ENCODE measurements at places on chromosomes 12 and 14.

- DNase-seq = no peak
Observed at GRCh38 chr12:54337280-54337842, 12.4 kb downstream of the COPZ1 start.

- DNase-seq = no peak
Observed at GRCh38 chr14:102088012-102088792, 1.4 kb upstream of the HSP90AA1 start.

GRCh38 chr12:81465876-81466275, 293.3 kb downstream of the PPFIA2 start:
- no peak for DNase-seq

GRCh38 chr12:86349196-86349595, 93.0 kb upstream of the MGAT4C start:
- no peak for DNase-seq

DNA sequence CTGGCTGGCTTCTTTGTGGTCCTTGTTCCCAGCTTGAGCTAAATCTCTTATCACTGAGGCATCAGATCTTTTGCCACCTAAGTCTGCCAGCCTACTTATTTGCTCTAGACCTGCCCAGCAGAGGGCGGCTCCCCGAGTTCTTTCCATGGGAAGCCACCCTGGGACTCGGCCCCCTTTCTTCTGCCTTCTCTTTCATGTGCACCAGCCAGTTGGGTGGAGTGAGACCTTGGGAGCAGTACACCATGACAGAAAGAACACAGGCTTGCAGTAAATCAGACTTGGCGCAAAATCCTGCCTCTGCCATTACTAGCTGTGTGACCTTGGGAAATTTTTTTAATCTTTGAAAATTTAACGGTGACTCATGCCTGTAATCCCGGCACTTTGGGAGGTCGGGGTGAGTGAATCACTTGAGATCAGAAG, 7.4 kb downstream of the SMAGP start:
- no peak for DNase-seq

- no peak for DNase-seq
Observed at GRCh38 chr12:116619246-116619645, 60.1 kb downstream of the MAP1LC3B2 start.

DNA sequence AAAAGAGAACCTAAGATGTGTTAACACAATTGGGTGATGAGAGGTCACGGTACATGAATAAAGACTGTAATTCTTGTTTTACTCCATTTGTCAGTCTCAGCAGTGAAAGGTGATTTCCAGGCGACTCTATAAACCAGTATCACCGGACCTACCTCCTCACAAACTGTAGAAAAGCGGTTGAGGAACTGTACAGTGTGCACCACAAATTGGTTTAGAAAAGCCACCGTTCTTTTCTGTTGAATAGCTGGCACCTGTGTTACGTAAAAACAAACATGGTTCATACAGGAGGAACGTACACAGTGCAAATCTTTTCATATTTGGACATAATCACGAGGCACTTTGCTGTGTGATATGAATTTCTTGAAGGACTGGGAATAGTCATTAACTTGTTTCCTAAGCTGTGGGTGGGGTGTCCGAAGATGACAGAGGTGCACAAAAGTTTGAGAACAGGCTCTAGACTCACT, 663 bp downstream of the WASHC3 start:
- no peak for DNase-seq

DNA sequence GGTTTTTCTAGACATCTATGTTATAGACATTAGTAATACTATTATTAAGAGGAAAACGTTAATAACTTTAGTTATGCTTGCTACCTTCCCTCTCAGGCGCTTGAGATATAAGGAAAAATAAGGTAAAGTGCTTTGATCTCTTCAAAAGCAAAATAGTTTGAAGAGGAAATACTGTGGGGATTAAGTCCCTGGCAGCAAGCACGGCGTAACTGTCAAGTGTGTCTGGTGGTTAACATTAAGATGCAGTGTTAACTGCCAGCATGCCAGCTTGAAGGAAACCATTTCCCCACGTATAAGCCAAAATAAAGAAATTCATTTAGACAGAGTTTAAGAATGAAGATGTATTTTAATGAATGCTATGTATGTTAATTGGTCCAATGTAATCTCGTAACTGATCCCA, 31.8 kb downstream of the PELI2 start:
- no peak for DNase-seq

- DNase-seq = no peak
Observed at GRCh38 chr14:67508956-67509355, 20.4 kb upstream of the TMEM229B start.

GRCh38 chr12:131367983-131368667, 342.8 kb upstream of the SFSWAP start:
- no peak for DNase-seq

DNA sequence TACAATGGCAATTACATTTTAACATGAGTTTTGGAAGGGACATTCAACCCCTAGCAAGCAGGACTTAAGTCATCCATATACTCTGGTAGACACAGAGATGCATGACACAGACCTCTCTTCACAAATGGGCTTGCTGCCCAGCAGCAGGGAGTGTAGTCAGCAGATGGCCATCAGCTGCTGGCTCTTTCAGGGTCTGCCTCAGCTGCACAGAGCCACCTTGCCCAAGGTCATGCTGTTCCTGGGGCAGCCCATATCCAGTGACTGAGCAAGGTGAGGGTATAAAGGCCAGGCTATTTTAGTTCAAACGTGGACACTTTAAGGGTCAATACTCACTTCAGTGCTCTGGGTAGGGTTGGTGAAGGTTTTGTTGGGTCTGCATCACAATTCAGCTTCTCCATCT, 58.3 kb upstream of the JDP2 start:
- DNase-seq = peak; percentile 62

- DNase-seq = no peak
Observed at GRCh38 chr12:128789356-128789929, 34.3 kb downstream of the SLC15A4 start.

GRCh38 chr12:122834921-122835749, at the start of gene HIP1R:
HIP1R (plus strand) TSS chr12:122835457; CDS start chr12:122835551, 94 bp downstream.
- no peak for DNase-seq

DNA sequence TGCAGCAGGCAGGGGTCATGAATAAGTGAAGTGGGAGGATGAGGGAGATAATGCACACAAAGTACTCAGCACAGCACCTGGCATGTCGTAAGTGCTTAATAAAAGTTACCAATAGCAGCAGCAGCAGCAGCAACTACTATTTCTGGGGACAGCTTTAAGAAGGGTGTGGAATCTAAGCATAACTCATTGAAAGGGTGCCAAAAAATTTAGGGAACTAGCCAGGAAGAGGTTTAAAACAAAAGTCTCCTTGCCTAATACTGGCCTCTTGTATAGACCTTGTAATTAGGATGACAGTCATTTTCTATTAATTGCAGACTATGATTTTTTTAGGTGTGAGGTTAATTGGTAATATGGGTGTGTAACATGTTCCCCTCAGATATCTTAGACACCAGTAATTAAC, 179.9 kb downstream of the PTPN11 start:
- no peak for DNase-seq

GRCh38 chr14:69344171-69344570, 53.9 kb downstream of the ERH start:
- no peak for DNase-seq

DNA sequence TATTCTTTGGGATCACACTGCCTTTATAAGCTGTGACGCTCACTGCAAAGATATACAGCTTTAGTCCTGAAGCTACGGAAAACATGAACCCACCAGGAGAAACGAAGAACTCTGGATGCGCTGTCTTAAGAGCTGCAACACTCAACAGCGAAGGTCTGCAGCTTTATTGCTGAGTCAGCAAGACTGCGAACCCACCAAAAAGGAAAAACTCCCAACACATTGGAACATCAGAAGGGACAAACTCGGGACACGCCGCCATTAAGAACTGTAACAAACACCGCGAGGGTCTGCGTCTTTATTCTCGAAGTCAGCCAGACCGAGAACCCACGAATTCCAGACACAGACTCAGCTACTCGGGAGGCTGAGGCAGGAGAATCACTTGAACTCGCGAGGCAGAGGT, 9.2 kb upstream of the VWF start:
- DNase-seq = no peak

DNA sequence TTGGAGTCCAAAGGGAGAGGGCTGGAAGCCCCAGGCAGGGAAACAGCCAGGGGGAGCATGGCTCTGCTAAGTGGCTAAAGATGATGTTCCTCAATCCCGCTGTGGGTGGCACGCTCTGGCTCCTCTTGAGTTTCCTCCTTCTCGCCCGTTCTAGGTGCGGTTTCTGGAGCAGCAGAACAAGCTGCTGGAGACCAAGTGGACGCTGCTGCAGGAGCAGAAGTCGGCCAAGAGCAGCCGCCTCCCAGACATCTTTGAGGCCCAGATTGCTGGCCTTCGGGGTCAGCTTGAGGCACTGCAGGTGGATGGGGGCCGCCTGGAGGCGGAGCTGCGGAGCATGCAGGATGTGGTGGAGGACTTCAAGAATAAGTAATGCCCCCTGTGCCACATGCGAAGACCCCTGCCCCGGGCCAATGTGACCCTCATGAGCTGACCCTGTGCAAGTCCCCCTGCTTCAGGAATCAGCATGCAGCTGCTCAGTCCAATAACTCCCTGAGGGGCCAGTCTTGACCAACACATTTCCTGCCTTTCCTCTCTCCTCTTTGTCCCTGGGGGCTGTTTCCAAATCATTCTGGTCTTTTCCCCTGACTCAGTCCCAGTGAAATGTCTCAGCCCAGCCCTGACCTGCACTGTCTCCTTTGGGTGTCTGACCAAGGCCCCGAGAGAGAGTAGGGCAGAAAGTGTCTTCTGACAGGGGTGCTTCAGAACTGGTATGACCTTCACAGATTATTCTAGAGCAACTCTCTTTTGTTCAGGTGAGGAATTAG, 2.1 kb downstream of the KRT7 start:
- DNase-seq = no peak

DNA sequence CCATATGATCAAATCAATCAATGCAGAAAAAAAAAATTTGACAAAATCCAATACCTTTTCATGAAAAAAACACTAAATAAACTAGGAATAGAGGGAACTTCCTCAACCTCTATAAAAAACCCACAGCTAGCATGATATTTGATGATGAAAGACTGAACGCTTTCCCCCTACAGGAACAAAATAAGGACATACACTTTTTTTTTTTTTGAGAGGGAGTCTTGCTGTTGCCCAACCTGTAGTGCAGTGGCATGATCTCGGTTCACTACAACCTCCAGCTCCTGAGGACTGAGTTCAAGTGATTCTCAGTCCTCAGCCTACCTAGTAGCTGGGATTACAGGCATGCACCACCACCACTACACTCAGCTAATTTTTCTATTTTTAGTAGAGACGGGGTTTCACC, 17.9 kb upstream of the CAMKK2 start:
- DNase-seq = no peak

DNA sequence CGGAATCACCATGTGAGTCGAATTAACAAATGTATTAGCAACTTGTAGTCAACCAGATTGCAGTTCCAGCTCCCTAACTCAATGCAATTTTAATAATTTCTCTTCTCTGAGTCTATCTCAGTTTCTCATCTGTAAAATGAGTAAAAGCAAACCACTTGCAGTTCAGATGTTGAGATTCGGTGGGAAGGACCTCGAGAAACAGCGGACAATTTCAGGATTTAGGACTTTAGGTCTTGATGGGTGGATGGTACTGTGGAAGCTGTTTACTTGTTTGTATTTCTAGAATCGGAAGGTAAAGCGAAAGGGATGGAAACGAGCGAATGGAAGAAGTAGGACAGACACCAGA, 510 bp upstream of the TTC8 start:
- no peak for DNase-seq

GRCh38 chr14:92670643-92671366, 77.6 kb downstream of the LGMN start:
- no peak for DNase-seq

Data from vagina (tissue), 2 donors.